Lower lobe of right lung (tissue), 2 donors: ENCODE measurements at places on chromosomes 12 and 14.

DNA sequence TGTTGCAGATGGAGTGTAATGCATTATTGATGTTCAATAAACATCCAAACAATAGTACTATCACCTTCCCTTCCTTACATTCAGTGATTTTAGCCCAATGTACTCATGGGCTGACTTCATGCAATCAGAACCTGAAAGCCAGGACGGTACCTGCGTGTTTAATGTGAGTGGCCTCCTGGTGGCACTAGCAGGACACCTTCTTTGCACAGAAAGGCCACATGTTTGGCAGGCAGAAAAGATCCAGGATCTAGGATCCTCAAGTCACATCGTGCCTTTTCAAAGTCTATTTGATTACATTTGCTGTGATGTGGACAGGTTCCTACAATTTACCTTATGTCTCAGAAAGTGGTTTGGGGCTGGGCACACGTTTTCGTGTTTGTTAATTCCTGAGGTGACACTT, 82.9 kb downstream of the NEDD1 start:
- DNase-seq = no peak

GRCh38 chr12:25364529-25365339, 114.0 kb upstream of the KRAS start:
- no peak for DNase-seq

DNA sequence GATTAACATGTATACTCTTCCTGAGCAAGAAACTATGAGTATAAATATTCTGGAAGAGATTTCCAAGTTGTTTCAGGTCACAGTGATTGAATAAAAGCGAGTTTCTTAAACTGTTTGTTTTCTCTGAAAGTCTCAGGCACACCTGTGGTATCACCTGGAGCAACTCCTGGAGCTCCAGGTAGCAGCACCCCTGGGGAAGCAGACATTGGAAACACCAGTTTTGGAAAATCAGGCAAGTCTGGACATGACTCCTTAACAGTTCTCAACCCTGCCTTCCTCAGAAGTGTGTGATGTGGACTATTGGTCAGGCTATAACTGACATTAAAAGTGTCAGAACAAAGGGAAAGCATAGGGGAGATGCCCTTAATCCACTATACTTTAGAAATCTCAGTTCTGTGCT, 217.6 kb upstream of the CNTN1 start:
- no peak for DNase-seq

DNA sequence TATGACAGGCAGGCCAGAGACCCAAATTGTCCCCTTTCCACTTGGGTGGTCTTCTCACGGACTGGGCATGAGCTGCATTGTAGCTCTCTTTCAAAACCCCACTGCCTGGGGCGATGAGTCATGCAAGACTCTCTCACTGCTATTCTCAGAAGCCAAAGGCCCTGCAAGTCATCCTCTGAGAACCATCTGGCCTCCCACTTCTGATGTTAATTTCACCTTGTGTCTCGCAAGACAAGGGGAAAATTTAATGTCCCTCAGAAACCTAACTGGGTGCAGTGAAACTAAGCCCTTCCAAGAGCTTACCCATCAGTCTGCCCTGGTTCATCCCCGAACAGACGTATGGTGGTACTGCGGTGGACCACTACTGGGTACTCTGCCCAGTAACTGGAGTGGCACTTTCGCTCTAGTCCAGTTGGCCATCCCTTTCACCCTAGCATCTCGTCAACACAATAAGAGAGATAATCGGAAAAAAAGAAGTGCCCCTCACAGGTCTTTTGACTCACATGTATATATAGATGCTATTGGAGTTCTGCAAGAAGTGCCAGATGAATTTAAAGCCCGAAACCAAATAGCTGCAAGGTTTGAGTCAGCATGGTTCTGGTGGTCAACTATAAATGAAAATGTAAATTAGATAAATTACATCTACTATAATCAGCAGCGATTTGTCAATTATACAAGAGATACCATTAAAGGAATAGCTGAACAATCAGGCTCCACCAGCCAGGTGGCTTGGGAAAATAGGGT, 31.3 kb upstream of the LALBA start:
- no peak for DNase-seq

DNA sequence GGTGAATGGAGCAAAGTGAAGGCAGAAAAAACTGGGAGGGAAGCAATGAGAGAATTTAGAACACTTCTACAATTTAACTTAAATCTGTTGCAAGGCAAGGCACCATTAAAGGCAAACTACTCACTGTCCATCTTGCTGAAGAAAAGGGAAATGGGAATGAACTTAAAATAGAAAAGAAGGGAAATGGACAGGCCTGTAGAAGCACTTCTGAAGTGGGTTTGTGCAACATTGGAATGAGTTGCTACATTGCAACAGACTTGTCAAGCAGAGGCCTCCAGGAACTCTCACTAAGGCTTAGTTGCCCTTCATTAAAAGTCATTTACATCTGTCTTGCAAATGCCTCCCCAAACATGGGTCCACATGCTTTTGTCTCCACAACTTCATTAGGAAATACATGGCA, 13.7 kb upstream of the OR10AD1 start:
- DNase-seq = no peak

GRCh38 chr14:86299994-86300393, 770.0 kb downstream of the FLRT2 start:
- DNase-seq = no peak

DNA sequence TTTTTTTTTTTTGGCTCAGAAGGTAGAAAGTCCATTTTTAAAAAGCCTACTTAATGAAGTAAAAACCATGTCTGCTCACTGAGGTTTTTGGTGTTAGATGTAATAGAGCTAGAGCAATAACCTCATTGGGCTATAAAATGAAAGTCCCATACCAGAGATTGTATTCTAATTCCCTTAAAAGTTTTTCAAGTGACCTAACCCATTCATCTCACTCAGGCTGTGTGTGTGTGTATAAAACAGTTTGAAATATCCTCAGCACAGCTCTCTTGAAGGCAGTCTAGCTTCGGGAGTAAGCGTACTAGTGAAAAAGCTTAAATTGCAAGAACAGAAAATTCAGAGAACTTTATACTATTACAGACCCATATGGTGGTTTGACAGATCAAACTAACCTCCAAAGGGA, 313.8 kb downstream of the CEP128 start:
- no peak for DNase-seq

DNA sequence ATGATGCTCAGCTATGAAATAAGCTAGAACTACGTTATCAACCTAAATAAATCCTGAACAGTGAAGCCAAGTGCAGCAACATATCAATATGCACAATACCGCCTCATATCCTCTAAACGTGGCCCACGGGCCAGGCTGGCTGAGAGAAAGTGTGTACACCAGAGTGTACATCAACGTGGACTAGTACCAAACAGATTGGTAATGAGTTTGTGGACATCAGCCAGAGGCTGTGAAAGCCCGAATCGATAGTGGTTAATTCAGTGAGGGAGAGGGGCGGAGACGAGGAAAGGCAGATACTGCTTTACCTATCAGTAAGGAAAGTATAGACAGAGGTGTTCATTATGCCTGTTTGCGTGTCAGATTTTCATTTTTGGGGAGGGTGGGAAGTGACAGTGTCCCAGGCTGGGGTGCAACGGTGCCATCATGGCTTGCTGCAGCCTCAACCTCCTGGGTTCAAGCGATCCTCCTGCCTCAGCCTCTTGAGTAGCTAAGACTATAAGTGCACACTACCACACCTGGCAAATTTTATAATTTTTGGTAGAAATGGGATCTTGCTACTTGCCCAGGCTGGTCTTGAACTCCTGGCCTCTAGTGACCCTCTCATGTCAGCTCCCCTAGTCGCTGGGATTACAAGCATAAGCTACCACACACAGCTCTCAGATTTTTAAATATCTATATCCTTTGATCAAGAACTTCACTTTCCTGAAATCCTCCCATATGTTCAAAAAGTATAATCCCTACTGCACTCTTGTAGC, 50.1 kb downstream of the ANAPC7 start:
- no peak for DNase-seq

- DNase-seq = no peak
These were observed 85.7 kb downstream of the SAMD4A start for GRCh38 chr14:54652605-54653052.

GRCh38 chr12:68065687-68066086, 76.4 kb downstream of the IFNG-AS1 start:
- DNase-seq = no peak

GRCh38 chr12:123089631-123090353, 61.1 kb downstream of the PITPNM2 start:
- DNase-seq = no peak

DNA sequence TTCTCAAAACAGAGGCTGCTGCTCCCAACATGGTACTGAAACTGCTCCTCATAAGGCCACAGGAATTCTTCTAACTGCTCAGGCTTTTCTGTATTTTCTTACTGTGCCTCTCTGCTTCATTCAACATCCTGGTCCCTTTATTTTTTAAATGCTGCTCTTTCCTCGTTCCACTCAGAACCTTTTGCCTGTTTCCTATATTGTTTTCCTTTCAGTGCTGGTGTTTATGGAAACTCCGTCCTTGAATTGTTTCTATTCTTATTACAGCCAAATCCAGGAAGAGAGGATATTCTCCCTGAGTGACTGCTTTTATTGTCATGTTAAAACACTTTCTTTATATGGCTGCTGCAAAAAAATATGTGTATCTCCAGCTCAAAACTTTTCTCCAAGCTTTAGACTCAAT, 173.0 kb upstream of the E2F7 start:
- DNase-seq = no peak

- no peak for DNase-seq
These were observed 137.7 kb upstream of the FGD4 start for GRCh38 chr12:32261638-32262037.

- DNase-seq = no peak
These were observed 37.6 kb downstream of the CACNA2D4 start for GRCh38 chr12:1880876-1881275.

- DNase-seq = no peak
These were observed 62.2 kb downstream of the PAPOLA start for GRCh38 chr14:96564389-96564788.

DNA sequence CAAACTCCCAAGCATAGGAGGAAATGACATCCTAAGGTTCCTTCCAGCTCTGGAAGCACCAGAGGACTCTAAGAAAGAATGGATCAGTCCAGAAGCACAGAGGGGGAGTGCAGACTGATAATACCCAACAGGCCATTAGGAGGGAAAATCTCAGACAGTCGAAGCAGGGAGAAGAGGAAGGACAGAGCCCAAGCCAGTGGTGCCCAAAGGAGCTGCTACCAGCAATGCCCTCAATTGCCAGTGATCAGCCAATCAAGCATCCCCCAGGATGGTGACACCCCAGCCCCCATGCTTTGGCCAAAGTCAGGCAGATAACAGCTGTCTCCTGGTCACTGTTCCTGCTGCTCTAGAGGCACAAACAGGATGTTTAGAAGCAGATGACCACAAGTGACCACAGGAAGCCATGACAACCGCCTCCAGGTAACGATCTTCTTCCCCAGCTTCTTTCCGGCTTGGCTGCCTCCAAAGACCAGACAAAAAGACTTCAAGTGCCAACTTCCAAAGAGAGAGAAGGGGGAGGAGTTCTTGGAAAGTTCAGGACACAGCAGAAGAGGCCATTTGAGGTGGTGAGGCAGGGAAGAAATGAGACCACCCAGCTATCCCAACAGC, 16.2 kb downstream of the PXN start:
- no peak for DNase-seq

DNA sequence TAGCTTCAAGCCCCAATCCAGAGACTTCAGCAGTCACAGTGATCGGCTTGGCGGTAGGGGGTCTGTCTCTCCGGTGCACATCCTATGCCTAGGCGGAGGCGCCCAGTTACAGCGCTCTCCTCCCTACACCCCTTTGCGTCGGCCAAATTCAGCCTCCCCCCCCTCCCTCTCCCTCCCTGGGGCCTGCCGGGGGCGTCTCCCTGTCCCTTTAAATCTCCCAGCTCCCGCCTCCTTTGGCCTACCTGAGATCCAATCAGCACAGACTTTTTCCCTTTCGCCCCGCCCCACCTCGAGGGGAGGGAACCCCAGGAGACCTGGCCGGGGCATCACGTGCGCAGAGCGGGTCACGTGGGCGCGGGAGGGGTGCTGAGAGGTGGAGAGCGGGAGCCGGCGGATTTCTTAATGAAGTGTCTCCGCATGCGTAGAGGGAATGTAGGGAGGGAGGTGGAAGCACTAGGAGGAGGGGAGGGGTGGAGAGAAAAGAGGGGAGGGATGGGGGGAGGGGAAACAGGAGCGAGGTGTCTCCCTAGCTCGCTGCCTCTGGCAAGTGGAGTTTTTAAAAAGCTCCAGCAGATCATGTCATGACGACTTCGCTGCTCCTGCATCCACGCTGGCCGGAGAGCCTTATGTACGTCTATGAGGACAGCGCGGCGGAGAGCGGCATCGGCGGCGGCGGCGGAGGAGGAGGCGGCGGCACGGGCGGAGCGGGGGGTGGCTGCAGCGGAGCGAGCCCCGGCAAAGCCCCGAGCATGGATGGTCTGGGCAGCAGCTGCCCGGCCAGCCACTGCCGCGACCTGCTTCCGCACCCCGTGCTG, at the start of gene HOXC13:
Gene HOXC13 (plus strand): TSS at position 506 of the 815 bp plus-strand sequence. CDS start 76 bp downstream, at position 582.
- DNase-seq = no peak

- DNase-seq = peak; percentile 88
These were observed 11.9 kb downstream of the RARG start for GRCh38 chr12:53219956-53220693.

- DNase-seq = peak; percentile 34
These were observed 34.3 kb upstream of the PLEKHG6 start for GRCh38 chr12:6275928-6276887.

GRCh38 chr12:50200552-50201273, 33.5 kb upstream of the CERS5 start:
- DNase-seq = no peak

- no peak for DNase-seq
These were observed 159.1 kb upstream of the LMNTD1 start for GRCh38 chr12:25712169-25712568.

DNA sequence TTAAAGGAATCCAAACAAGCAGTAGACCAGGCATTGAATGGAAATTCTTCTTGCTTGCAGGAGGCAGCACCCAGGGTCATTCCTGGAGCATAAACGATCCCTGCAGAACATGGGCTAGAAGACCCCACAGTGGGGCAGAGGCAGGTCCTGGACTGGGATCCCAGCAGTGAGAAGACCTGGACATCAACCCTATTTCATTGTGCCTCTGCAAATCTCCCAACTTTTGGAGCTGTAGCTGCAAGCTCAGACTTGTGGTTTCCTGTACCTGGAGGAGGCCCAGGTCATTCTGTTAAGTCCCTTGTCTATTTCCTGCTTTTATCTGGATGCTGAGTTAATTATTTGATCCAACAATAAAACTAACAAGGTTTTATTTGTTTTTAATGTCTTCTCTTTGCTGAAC, 61.7 kb downstream of the CALM1 start:
- no peak for DNase-seq

- DNase-seq = no peak
These were observed 28.2 kb downstream of the KIAA0586 start for GRCh38 chr14:58455593-58456265.

DNA sequence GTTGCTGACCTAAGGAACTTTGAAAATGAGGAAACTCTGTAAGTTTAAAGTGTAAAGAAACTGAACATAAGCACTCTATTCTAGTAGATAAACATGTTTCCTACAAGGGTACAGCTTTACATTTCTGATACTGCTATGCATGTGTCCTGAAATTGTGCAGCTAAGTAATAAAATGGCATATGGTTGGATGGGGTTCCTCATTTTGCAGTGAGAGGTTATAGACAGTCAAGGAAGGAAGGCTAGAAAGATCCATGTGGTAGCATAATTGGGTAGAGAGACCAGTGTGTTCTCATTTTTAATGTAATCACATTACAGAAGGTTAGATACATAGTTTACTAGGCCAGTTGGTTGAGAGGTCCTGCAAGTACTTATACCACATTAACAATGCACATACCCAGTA, 477.0 kb downstream of the TMEM121 start:
- DNase-seq = no peak
